Lower lobe of right lung (tissue), 2 donors: ENCODE measurements at places on chromosomes 7 and 10. TPM values are rescaled to one million over a fixed set of nuclear protein-coding genes. Genes with fewer than 3 reads are reported as not detected.
A peak's percentile ranks its signal among the peaks of the same experiment; 100 is the strongest.

- no peak for DNase-seq
Measured at GRCh38 chr7:106639476-106640334, 21.3 kb downstream of the CCDC71L start.

DNA sequence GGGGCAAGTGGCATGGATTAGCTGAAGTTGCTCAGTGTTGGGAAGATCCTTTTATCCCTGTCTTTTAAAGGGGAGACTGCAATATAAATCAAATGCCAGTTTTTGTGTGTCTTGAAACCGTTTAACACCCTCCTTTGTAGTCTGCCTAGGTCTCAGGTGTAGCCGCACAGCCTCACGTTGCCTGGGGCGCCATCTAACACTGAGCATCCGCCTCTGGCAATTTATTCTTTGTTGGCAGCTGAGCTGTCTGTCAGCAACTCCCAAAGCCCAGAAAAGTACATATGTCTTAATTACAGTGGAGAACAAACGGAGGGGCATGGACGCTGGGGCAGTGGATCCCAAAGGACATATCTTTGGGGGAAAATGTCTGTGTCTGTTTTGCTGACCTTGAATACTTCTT, 254.7 kb downstream of the STK31 start:
- no peak for DNase-seq

- DNase-seq: peak; percentile 78
Measured at GRCh38 chr10:5951167-5951711, 26.1 kb downstream of the IL15RA start.

DNA sequence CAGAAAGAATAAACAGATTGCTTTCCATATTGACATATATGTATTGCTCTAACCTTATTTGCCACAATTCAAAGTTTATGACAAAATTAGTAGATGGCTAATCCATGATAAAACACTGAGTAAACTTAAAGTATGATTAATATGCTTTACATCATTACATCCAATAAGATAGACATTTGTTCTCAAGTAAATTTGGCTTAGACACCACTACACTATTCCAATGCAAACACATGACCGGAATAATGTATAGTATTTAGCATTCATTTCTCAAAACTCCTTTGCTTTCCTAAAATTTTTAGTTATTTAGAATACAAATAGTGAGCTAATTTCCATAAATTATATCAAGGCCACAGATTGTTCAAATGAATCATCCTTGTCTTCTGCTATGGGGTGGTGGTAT, 20.2 kb downstream of the SEM1 start:
- DNase-seq: no peak

DNA sequence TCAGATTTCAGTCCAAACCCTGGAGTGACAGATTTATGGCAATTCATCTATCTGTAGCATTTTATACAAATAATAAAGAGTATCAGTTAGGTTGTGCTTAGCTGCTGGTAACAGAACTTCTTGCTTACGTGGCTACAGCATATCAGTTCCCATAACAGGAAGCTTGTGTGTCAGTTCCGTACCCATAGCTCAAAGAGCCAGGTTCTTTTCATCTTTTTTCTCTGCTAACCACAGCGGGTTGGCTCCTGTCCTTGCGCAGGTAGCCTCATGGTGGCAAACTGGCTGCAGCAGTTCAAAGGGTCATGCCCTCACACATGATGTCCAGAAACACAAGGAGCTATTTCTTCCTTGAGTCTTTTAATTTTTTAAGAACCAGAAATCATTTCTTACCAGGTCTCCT, 1041.8 kb downstream of the GATA3 start:
- DNase-seq: no peak

GRCh38 chr7:112145206-112145605, 61.0 kb downstream of the DOCK4 start:
- no peak for DNase-seq

DNA sequence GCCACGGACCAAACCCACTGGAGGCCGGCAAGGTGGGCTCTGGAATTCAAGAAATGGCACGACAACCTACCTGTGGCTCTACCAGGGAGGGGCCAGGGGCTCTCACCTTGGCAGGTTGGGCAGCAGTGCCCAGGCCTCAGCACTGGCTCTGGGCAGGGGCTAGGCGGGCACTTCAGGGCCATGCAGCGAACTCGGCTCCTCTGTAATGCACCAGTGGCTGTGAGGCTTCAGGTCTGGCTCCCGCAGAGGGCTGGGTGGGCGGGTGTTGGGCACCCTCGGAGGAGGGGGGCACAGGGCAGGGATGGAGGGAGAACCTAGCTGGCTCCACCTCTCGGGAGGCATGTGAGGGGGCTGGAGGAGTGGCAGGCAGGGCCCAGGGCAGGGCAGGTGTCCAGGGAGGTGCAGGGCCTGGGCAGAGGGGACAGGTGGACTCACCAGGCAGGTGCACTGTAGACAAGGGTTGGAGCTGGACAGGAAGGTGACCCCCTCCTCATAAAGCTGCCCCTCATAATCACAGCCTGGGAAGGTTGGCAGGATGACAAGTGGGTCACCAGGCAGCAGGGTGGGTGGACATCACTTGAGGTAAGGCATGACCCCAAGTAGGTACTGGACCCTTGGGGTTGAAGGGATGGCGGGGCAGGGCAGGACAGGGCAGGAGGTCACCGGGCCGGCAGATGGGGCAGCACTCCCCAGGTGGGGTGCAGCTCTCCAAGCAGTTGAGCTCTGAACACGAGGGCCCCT, 6.7 kb downstream of the KCP start:
- no peak for DNase-seq

PTPN12 gene
- total RNA-seq: 164 TPM

AKR1C1 gene
- 54.5 TPM for total RNA-seq

SPACDR gene
- 1.7 TPM for total RNA-seq

IDI2 gene
- total RNA-seq: not detected

HMX2 gene
- total RNA-seq: not detected
